ENCODE measurements at places on chromosomes 3 and 15. TPM values are rescaled to one million over a fixed set of nuclear protein-coding genes. Genes with fewer than 3 reads are reported as not detected.

The ISL2 gene
- 0.26 TPM for total RNA-seq

The NCKIPSD gene
- total RNA-seq = 15.4 TPM

The ASB14 gene
- total RNA-seq = not detected

The EIF2A gene
- total RNA-seq = 128 TPM

The XYLB gene
- 5.1 TPM for total RNA-seq

The SH2D7 gene
- total RNA-seq = not detected

The GOLGA6D gene
- total RNA-seq = not detected

The TNFSF10 gene
- total RNA-seq = 4.3 TPM

The TMEM158 gene
- total RNA-seq = 79.4 TPM

The LRRC15 gene
- total RNA-seq = 2.3 TPM

The ACAN gene
- total RNA-seq = under 0.01 TPM

The SOX14 gene
- total RNA-seq = not detected

The OIP5 gene
- 2.0 TPM for total RNA-seq

The GMPS gene
- total RNA-seq = 20.6 TPM

The SAMD7 gene
- not detected for total RNA-seq

The GABRG3 gene
- not detected for total RNA-seq

The POPDC2 gene
- total RNA-seq = 0.26 TPM

The AADAC gene
- 0.77 TPM for total RNA-seq

The MEGF11 gene
- under 0.01 TPM for total RNA-seq

The CYP1A2 gene
- not detected for total RNA-seq

The CHRM5 gene
- not detected for total RNA-seq

The FEZF2 gene
- total RNA-seq = not detected

The STXBP5L gene
- not detected for total RNA-seq

The IFRD2 gene
- 56.0 TPM for total RNA-seq
